ENCODE measurements at places on chromosomes 2 and 18.
A peak's percentile ranks its signal among the peaks of the same experiment; 100 is the strongest.

- no peak for DNase-seq
Measured at GRCh38 chr2:21069746-21070340, 26.0 kb upstream of the APOB start.

GRCh38 chr2:42878581-42878980, 86.2 kb upstream of the HAAO start:
- DNase-seq, result no peak

DNA sequence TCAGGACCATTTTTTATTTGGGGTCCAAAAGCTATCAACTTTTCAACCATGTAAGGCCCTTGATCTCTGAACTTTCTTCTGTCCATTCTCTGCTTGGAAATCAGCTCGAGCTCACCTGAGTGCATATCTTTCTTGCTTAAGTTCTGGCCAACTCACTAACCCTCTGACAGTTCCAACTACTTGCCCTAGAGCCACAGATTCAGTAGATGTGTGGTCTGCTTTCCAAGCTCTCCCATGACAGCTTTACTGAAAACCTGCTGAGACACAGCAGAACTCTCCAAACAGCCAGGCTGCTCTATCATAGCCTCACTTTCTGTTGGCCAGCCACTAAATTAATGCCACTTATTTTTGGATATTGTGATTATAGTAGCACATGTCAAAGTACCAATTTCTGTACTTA, 21.2 kb upstream of the IKZF2 start:
- DNase-seq, result no peak

DNA sequence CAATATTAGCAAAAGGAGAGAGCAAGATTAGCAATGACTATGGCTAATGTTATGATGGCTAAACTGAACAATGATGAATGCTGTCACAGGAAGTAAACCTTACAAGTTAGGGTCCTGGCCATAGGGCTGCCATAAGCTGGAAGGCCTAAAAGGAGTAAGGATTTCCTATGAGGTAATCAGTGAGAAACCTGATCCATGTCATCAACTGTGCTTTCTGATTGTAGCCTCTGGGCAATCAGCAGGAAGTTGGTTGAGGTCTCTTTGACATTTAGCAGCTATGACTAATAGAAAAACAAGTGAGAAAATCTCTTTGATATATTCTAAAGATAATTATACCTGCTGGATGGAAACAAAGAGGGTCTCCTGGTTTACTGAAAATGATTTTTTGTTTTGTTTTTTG, 193.0 kb downstream of the RAB3GAP1 start:
- DNase-seq, result peak; percentile 6

DNA sequence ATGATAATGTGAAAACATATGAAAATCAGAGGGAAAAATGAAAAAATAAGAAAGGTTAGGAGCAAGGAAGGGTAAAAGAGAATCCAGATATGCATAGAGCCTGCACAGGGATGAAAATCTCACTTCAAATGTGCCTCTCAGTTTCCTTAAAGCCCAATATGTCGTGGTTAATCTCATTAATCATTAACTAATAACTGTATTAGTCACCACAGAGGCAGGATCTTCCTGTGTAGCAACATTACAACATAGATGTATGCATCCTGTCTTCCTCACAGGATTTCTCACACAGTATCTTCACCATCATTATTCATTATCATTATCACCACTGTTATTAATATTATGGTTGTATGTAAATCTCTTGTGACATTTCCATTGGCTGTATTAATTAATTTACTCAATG, 361.2 kb upstream of the SOX11 start:
- DNase-seq, result no peak

- DNase-seq, result peak; percentile 6
Measured at GRCh38 chr18:32010124-32010721, 8.4 kb upstream of the RNF125 start.

DNA sequence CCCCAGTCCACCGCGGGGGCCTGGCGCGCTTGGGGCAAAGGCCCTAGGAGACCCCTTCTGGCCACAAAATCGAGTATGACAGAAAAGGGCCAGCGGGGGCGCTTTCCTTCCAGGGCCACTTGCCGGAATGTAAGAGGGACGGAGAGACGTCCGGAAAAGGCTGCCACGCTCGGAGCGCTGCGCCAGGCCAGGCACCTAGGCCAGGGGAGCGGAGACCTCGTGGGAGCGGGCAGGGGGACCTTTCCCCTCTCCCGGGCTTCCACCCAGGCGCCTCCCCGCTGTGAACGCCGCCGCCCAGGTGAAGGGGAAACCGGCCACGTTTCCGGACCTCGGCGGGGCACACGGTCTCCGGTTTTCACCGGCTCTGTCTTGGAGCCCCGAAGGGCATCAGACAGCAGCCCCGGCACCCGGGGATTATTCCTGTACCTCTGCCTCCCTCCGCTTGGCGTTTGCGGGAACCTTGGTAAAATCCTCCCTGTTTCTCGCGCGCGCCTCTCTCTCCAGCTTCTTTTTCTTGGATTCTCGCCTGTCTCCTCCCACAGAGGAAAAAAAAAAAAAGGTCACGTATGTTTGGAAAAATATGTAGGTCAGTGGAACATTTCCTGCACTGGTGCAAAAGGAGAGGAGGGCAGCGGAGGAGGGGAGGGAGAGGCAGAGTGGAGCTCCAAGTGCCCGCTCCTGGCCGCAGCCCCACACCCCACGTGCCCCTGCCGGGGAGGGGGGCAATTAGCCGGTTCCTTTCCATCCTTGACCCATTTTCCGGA, 1.2 kb upstream of the NPAS2 start:
- DNase-seq, result no peak

- no peak for DNase-seq
Measured at GRCh38 chr2:88537640-88538039, 85.1 kb upstream of the FOXI3 start.

GRCh38 chr2:134289225-134289624, 35.4 kb downstream of the MGAT5 start:
- peak; percentile 13 for DNase-seq

DNA sequence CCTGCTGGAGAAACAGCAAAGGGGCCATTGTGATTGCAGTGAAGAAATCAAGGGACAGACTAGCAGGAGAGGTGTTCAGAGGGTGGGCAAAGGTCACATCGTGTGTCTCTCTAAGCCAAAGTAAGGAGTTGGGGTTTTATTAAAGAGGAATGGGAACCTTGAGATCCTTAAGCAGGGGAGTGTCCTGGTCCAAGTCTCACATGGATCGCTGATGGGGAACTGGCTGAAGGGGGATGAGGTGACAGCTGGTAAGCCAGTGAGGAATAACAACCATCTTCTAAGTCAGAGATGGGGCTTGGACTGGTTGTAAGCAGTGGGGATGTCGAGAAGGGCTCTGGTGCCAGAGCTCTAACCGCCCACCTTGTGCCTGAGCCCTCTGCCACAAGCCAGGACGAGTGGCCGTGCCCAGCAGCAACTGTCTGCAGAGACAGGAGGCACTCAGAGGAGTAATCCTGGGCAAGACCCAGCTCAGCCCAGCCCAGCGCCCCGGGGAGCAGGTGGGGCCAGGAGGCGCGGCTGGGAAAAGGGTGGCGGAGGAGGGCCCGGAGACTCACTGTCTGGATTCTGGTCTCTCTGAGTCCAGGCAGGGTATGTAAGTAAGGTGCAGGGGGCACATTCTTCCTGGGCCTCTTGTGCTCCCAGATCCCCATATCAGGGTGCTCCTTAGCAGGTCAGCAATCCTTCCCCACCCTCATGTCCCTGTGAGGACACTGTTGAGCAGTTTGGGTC, 13.7 kb downstream of the WNT10A start:
- no peak for DNase-seq

DNA sequence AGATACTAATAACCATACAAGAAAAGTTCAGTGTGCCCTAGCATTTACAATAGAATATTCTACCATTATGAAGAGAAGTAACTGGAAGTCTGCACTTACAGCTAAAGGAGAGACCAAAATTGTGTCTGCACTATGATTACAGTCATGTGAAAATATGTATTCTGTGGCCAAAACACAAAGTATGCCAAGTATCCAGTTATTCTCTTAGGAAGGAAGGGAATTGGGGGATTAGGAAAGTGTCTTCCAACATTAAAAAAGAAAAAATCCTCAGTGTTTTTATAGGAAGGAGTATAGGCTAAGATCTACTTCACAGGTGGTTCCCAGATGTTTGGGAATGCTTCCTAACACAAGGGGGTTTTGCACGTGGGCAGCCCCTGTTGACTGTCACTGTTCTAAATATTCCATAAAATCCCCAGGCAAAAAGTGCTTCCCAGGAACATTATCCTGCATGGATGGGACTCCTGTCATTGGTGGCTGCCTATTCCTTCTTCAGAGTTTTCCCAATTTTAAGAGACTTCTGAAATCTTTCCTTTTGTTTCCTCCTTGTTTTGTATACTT, 180.2 kb upstream of the KLHL29 start:
- DNase-seq, result no peak

- no peak for DNase-seq
Measured at GRCh38 chr18:80231616-80232015, 15.7 kb downstream of the PARD6G start.

DNA sequence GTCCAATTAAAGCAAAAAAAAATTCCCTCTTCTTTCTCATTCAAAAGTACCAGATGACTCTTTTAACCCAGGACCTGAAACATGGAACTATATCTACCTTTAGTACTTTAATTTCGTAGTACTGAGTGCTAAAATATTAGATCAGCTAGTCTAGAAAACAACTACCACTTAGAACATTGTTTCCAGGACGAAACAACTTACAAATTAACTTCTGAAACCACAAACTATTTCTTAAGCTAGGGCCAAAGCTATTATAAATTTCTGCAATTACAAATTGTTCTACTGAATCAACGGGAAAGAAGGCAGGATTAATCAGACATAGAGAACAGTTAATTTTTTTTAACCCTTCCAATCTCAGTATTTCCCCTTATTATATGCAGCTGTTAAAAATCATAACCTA, 39.9 kb downstream of the DARS1 start:
- DNase-seq, result no peak

- no peak for DNase-seq
Measured at GRCh38 chr2:32835148-32835547, 111.6 kb upstream of the LTBP1 start.

DNA sequence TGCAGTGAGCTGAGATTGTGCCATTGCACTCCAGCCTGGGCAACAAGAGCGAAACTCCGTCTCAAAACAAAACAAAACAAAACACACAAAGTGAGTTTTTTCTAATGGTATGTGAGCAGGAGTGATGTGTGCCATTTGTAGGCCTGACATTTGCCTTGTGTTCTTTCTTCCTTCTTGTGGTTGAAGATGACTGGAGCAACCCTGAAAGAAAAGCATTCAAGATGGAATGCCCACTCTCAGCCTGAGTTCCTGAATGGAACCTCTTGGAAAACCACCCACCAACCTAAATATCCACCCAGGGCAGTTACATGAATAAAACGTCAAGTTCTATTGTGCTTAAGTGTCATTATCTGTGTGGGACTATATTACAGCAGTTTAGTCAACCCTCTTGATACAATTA, 26.5 kb downstream of the PGAP1 start:
- no peak for DNase-seq

GRCh38 chr18:54801374-54801773, 26.9 kb upstream of the RAB27B start:
- no peak for DNase-seq

DNA sequence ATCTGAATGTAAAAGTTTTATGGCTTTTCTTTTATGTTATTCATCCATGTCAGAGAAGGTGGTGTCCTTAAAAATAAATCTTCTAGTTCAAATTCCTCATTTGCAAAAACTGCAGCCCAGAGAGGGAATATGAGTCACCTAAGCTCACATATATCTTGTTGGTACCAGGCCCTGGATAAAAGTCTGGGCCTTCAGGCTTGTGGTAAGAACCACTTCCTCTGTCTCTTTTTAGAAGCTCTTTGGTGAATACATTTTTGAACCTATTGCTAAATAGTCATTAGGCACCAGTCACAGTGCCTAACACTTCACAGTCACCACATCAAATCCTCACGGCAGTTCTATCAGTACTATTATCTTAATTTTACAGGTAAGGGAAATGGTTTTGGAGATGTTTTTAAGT, 199.2 kb downstream of the KCNS3 start:
- DNase-seq, result no peak

DNA sequence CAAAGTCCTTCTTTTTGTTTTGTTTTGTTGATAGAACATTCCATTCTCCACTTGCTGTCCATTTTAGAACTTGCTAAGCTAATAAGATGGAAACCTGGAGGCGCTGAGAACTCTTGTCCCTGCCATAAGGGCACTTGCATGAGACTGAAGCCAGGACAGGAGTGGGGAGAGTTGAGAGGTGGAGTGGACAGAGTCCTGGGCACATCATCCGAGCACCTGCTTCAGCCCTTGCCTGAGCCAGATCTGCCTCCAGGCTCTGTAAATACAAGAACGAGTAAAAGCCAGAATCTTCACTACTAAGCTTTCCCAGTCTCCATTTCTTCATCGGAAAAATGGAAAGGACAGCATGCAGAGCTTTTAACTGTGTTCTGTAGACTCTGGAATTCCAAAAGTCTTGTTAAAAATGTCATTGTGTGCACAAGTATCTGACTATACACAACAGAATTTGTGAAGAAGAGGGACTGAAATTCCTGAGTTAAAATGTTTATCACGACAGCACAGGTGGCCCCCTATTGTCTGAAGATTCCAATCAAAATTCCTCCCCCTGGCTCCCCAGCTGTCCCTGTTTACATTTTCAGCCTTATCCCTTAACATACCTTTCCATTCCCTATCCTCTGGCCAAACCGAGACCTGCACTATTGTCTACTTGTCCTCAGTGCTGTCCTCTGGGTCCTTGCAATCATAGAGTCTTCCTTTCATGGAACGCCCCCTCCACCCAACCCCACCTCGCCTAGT, 498.2 kb upstream of the TNP1 start:
- DNase-seq, result no peak

DNA sequence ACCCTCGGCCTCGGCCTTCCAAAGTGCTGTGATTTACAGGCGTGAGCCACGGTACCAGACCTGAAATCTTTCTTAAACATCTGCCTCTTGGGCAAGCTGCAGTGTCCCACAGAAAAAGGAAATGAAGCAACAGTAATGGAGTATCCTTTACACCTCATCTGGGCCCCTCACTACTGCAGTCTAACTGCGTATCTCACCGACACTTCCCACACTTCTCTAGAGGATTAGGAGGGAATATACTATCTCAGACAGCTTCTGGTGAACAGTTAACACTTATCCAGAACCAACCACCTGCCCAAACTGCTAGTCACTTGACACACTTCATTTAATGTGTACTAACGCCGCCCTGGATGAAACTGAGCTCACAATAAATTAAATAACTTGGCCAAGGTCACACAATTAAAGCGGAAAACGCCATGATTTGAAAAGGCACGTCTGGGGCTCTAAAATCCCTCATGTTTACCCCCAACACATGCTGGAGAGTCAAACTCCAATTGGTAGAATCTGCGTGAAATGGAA, 993 bp downstream of the COX7A2L start:
- peak; percentile 33 for DNase-seq
